SHP77 (cell line): ENCODE measurements at places on chromosomes 3 and 15.

- no peak for DNase-seq
Observed at GRCh38 chr15:47506329-47507100, 210.8 kb upstream of the SEMA6D start.

DNA sequence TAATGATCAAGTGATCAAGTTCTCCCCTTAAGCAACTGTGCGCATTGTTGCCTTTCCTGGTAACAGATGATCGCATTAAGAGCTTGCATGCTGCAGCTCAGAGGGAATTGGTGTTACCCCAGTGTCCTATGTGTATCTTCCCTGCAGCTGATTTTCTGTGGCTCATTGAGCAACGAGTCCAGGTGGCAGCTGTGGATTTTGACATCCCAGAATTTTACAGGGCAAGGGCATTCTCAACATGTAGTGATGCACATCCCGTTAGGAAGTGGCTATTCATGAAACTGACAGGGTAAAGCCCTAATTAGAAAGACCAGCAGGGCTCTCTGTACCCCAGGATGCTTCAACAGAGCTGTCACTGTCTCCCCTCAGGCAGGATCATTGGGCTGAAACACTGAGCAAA lies 232.8 kb downstream of the AGBL1 start:
- no peak for DNase-seq

DNA sequence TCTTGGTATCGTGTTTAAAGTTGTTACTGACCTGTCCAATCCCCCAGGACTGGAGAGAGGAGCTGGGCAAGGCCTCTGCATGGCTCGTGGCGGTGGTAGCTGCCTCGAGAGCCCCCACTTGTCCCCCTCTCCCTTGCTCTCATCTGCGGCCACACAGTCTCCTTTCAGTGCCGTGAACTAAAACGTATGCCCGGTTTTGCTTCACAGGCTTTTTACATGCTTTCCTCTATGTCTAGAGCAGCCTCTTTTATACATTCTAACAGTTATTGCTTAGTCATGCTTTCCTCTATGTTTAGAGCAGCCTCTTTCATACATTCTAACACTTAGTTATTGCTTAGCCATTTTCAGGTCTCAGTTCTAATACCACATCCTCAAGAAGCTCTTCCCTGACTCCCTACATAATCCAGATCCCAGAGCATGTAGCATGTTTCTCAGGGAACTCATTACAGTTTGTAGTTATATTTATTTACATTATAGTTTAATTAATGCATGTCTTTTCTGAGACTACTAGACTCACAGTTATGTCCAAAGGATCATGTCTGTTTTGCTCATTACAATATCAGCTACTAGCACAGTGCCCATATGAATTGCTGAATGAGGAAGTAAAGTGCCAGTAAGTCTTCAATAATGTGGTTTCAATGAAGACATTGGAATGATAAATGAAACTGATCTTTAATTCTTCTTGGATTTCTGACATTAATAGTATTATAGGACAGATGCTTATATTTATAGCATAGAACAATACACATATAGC lies 66.5 kb upstream of the TBL1XR1 start:
- DNase-seq = no peak

DNA sequence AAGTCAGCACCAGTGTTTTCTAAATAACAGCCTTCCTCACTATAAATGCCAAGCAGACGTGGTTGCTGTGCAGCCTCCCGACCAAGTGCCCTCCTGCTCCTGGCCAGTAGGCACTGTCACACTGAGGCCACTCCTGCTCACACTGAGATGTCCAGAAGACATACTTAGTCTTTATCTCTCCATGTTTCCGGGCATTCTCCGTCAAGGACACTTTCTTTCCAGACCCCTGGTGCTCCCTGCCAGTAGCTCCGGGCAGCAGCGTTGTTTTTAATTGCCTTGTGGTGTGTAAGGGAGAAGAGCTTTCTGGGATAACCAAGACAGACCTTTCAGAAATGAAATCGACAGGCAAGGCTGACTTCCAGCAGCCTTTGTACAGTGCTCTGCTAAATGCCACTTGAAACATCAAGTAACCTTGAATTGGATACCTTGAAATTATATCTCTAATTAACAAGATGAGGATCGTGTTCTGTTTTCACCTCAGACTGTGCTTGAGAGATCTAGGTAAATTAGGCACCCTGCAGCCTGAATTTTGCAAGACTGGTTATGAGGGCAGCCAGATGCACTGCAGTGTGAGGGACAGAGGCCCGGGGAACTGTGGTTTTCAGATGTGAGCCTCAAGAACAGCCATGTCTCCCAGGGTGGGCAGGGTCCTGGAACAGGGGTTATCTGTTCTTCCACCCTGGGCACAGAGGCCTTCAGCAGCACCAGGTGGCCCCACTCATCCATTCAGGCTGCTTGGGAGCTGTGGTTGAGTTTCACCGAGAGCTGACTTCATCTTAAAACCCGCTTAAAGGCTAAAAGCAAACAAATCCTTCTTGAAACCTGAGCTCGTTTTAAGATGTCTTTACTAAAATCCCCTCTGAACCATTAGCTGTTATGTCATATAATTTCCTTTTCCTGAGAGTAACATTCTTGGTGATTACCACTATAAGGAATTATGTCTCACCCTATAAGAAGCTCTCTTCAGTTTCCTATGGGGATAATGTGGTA lies 105.5 kb upstream of the IL12A start:
- DNase-seq = no peak

- peak; percentile 49 for DNase-seq
Observed at GRCh38 chr3:15858547-15859506, 61.0 kb upstream of the ANKRD28 start.

DNA sequence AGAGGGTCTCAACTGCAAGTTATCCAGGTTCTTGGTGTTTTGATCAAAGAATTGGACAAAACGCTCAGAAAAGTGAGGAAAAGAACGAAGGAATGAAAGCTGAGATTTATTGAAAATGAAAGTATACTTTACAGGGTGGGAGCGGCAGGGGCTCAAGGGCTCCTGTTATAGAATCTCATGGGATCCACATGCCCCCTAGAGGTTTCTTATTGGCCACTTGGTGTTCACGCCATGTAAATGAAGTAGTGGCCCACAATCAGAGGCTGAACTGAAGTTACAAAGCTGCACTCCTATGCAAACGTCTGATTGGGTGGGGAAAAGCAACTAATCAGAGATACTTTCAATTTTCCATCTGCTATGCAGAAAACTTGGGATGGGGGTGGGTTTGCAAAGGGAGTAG lies 216.7 kb downstream of the PTPRG start:
- no peak for DNase-seq

DNA sequence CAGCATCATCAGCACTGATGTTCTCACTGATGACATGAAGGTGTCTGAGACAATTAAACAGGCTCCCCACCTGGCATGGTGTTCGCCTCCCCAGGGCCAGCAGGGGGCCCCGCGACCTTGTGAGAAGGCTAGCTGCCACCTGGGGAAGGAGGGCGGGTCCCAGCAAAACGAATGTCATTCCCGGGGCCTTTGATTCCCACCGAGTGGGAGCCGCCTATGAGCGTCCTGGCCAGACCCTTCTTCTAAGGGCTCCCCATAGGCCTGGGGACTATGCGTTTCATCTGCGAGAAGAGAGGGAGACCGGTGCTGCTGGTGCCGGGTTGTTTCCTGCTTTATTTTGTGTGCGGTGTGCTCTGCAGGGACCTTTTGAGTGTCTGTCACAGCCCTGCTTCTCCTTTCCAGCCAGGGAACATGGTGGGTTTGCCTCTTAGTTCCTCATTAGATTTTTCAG lies 20.5 kb upstream of the MINDY4B start:
- DNase-seq = peak; percentile 42

- DNase-seq = no peak
Observed at GRCh38 chr3:52065264-52065756, 8.9 kb upstream of the DUSP7 start.

DNA sequence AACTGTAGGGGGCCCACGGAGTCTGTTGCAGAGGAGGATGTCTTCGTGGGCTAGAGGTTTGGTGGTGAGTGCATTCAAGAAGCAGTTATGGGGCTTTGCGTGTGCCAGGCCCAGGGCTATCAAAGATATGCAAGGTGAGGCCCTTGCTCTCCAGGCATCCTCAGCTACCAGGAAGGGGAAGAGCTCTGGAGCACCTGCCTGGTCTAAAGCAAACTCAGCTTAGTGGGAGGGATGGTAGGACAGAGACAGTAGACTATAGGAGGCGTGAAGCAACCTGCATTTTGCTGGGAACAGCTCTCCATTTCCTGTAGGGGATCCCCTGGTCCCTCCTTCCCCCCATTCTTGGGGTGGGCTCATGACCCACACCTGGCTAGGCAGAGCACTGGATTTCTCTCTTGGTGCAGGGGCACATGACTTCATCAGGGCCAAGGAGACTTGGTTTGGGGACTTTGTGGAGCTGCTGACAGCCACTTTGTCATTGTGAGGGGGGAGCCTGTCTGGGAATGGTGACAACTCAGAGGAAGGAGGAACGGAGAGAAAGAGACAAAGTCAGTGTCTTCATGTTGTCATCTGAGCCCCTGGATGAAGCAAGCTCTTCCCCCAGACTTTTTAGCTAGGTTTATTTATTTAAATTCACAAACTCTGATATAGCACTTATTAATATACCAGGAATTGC lies 8.6 kb upstream of the EEFSEC start:
- no peak for DNase-seq

- DNase-seq = no peak
Observed at GRCh38 chr3:71972031-71972430, 187.1 kb upstream of the PROK2 start.

DNA sequence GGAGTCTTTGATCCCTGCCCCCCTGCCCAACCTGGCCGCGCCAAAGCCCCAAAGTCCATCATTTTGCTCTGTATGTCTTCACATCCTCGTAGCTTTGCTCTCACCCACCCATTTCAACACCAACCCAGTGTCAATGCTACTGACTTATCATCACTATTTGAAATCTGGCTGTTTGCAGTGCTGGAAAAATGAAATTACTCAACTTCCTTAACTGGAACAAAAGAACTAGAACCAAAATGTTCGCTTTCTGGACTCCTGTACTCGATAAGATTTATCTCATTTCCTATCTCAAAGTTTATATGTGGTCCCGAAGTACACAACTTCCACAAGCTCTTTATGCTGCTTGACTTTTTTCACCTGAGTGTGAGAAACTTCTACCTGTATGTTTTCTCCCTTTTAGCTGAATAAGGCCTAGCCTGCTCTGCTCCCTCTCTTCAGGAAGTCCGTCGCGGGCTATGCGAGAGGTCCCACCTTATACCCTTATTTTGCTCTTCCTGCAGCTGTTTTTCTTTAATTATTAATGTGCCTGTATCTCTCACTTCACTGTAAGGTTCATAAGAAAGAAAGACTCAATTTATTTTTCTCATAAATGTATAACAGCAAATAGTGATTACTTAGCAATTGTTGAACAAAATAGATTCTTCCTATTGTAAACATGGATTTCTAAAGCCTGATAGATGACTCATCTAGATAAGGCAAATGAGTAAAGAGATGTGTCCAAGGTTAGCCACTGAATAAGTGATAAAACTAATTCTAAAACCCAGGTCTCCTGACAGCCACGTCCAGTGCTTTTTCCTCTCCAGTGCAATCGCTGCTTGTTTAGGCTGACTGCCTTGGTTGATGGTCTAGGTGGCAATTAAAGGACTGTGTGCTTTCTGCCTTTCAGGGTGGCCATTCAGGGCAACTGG lies 464.1 kb upstream of the TPRG1 start:
- no peak for DNase-seq

DNA sequence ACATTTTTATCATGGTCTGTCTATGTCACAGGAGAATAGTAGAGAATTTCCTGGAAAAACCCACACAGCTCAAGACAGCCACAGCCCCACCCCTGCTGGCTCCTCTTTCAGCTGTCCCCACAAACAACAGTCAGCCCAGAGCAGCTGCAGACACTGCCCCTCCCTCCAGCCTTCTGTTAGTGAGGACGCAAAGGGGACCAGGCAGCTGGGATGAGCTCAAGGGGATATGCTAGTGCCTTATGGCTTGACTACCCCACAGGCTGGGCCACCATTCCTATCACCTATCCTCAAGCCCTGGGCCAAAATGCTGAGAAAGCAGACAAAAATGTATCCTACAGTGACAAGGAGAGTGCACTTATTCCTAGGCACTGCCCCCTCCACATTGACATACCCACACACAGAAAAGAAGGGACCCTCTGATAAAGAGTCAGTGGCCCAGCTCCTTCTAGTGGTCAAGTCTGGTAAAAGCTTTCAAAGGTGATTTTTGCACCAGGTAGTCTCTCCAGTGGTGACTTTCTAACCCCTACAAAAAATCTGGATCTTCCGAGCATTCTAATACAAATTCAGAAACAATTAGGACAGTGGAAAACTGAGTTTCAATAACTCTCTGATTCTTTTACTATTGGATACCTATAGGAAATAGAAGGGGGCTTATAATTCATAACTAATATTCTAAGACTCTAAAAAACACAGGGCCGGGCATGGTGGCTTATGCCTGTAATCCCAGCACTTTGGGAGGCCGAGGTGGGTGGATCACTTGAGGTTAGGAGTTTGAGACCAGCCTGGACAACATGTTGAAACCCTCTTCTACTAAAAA lies 3.0 kb upstream of the MAP1A start:
- peak; percentile 83 for DNase-seq

- no peak for DNase-seq
Observed at GRCh38 chr3:78426454-78426853, 1341.3 kb downstream of the ROBO1 start.

DNA sequence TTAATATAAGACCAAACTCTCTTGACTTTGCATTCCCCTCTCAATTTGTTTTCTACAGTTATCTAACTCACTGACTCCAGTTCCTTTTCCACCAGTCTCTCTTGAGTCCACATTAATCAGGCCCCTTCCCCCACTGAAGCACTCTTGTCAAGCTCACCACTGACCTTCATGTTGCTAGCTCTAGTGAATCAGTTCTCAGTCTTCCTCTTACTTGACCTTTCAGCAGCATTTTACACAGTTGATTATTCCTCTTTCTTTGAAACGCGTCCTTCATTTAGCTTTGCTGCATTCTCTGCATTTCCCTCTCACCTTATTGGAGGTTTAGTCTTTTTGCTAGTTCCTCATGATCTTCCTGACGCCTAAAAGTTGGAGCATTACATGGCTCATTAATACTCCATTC lies 8.3 kb downstream of the PPP2R3A start:
- DNase-seq = no peak

DNA sequence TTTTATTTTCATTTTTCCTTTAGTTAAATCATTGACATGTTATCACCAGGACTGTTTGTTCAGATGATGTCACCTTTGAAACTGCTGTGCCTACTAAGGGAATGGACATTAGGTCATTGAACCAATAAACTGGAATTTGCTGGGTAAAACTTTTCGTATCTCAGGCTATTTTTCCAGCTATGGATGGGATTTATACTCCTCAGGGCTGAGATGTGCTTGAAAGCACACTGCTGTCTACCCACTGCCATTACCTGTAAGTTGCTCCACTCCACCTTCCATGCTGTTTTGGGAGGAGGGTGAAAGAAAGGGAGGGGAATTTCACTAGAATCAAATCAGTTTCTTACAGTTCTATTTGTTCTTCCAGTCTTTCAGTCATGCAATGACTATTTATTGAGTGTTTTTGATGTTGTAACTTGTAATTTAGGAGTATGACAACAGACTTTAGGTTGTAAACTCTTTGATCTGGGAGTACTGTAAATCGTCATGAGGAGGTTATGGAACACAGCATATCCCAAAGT lies 11.3 kb downstream of the EHD4 start:
- DNase-seq = no peak

GRCh38 chr15:57589754-57590153 lies 1.9 kb upstream of the MYZAP start:
- no peak for DNase-seq
